Activated CD8-positive, alpha-beta memory T cell treated with anti-CD3 and anti-CD28 coated beads, Interleukin-2, amount 50 U/mL, for 4 hours (primary cell): ENCODE measurements at places on chromosomes 12 and 14.

- DNase-seq: peak; percentile 51
Observed at GRCh38 chr14:59465316-59466135, at the start of gene GPR135. GPR135 (minus strand) TSS chr14:59465380; CDS start chr14:59465226, 154 bp downstream.

- no peak for DNase-seq
Observed at GRCh38 chr14:56100556-56100955, 17.7 kb upstream of the PELI2 start.

- DNase-seq: no peak
Observed at GRCh38 chr12:64192644-64193444, 29.3 kb downstream of the KICS2 start.

- no peak for DNase-seq
Observed at GRCh38 chr12:65574867-65575266, 249.4 kb upstream of the HMGA2 start.

- no peak for DNase-seq
Observed at GRCh38 chr14:56137849-56138248, 19.6 kb downstream of the PELI2 start.

DNA sequence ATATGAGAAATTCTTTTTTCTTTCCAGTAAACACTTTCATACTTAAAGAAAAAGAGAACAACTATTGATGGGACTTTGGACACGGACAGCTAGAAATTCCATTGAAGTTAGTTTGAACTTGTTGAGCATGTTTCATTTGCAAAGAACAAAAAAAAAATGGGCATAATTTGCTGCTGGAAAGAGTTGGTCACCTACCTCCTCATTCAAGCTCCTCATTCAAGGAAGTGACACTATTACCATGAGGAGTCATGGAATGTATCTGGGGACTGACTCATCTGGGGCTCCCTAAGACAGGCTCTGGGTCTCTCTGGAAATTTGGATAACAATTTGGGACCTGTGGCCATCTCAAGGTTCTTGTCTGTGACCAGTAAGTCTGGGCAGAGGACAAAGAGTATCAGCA, 50.4 kb downstream of the KICS2 start:
- DNase-seq: no peak
